ENCODE measurements at places on chromosomes 6 and 20. TPM values are rescaled to one million over a fixed set of nuclear protein-coding genes. Genes with fewer than 3 reads are reported as not detected.

GRCh38 chr6:37501632-37502491, 2.2 kb upstream of the CCDC167 start:
- no peaks in the 10 kb centered on the region for H3K27me3 ChIP-seq
- H3K27ac ChIP-seq = no peak overlapping the region
- H3K4me3 ChIP-seq = no peak overlapping the region
- DNase-seq = no peak
- H3K36me3 ChIP-seq = no peaks in the 10 kb centered on the region

- H3K4me3 ChIP-seq = no peak overlapping the region
- no peaks in the 10 kb centered on the region for H3K27me3 ChIP-seq
- no peak overlapping the region for H3K27ac ChIP-seq
- no peak for DNase-seq
- no peaks in the 10 kb centered on the region for H3K36me3 ChIP-seq
- no peaks in the 10 kb centered on the region for H3K4me1 ChIP-seq
Measured at GRCh38 chr20:36128463-36129159, 25.9 kb upstream of the EPB41L1 start.

DNA sequence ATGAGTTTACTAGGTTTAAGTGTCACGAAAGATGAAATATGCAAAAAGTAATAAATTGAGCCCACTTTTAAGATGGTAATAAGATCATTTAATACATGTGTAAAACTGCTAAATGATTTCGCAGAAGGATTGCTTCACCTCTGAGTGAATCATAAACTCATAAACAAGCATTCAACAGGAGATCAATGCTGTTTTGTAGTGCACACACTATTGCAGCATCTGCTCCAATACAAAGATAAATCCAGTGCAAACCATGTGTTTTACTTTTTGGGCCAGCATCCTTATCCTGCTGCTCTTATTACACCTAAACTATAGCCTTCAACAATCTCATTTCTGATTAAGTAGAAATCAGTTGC, 400.1 kb downstream of the NKAIN2 start:
- no peaks in the 10 kb centered on the region for H3K27me3 ChIP-seq
- H3K4me3 ChIP-seq = no peak overlapping the region
- no peaks in the 10 kb centered on the region for H3K36me3 ChIP-seq
- DNase-seq = no peak
- H3K4me1 ChIP-seq = no peaks in the 10 kb centered on the region
- no peak overlapping the region for H3K27ac ChIP-seq

DNA sequence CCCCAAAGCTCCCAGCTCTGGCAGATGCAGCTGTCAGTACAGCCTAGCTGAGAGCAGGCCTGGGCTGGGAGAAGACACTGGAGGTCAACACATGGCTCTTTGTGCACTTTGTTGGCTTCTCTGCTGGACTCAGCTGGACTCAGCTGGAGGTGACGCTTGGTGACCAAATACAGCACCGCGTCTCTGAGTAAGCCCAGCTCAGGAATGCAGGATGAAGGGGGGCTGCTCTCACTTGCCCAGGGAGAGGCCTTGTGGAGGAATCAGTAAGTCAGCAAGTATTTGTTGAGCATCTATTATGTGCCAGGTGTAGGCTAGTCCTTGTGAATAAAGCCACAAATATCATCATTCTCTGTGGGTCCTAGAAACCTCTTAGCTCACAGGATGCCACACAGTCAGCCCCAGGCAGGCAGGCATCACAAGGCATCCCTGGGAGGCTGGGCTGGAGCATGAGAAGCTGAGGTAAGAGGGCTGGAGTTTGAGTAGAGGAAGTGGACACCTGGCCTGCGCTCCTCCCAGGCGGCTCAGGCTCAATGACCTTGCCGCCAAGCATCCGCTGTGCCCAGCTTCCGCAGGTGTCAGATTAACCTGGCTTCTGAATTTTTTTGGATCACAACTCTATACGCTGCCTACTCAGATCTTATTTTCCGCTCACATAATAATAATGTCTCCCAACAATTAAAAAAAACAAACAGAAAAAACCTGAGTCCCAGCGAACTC, 95.4 kb downstream of the TMEM170B start:
- no peaks in the 10 kb centered on the region for H3K4me1 ChIP-seq
- no peak for DNase-seq
- H3K36me3 ChIP-seq = no peaks in the 10 kb centered on the region
- H3K27ac ChIP-seq = no peak overlapping the region
- H3K27me3 ChIP-seq = no peaks in the 10 kb centered on the region
- H3K4me3 ChIP-seq = no peak overlapping the region

DNA sequence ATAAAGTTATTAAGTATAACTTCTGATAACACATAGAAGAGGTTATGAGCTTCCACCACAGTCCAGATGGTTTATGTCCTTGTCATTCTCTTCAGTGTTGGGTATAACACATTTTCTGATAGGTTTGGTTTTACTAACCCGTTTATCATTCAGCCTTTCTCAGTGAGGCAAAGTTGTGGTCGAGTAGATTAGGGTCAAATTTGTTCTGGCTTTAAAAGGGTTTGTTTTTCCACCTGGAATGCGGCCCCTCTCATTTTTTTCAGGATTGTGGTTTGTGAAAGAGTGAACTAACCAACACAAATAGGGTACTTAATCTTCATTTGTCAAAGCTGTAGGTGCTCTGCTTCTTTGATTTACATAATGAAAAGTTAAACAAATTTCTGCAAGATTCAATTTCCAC, 204.2 kb upstream of the ASCC3 start:
- H3K36me3 ChIP-seq = no peaks in the 10 kb centered on the region
- H3K4me3 ChIP-seq = no peak overlapping the region
- DNase-seq = peak; percentile 30
- H3K27ac ChIP-seq = peak overlapping the region; percentile 24
- peaks cover 46% of the 10 kb centered on the region for H3K4me1 ChIP-seq
- H3K27me3 ChIP-seq = no peaks in the 10 kb centered on the region

DNA sequence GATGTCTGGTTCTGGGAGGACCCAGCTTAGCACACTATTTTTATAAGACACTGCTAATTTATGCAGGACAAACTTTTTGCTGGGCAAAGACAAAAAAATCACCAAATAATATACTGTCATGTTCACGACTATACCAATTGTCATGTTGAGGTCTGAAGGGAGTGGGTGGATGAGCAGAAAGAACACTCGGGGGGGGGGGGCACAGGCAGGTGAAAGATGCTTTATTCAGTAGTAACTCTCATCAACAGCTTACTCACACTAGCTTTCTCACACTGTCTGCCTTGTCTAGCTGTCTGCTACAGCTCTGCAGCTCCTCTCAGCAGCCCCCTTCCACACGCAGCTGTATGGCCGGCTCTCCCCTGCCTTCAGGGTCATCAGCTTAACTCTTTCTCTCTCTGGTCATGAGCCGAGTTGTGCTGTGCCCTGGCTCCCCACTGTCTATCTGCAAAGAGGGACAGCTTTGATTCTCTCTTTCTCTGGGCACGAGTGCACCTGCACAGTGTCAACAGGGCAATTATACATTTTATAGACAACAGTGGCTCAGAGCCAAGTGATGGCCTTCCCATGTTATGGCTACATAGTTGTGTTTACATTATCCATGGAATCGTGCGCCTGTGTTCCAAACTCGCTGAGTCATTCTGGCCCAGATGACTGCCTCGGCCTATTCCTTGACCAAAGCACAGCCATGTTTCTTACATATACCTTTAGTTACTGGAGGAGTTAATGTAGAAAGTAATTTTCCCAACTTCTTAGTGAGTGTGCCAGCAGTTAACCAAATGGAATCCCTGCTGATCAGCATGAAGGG, 187.7 kb upstream of the PRSS16 start:
- H3K4me1 ChIP-seq = no peaks in the 10 kb centered on the region
- H3K36me3 ChIP-seq = no peaks in the 10 kb centered on the region
- H3K27me3 ChIP-seq = no peaks in the 10 kb centered on the region

DNA sequence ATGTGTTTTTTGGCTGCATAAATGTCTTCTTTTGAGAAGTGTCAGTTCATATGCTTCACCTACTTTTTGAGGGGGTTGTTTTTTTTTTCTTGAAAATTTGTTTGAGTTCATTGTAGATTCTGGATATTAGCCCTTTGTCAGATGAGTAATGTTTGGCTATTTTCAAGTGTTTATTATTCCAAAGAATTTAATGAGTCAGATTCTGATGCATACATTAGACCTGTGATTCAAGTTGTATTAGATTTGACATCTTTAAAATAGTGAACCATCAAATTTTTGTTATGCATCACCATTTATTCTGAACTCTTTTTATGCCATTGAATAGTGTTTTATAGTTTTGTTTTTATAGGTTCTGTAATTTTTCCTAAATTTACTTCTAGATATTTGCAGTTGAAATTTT, 319.3 kb downstream of the PKHD1 start:
- no peak overlapping the region for H3K4me3 ChIP-seq
- H3K27me3 ChIP-seq = no peaks in the 10 kb centered on the region
- no peaks in the 10 kb centered on the region for H3K36me3 ChIP-seq
- H3K4me1 ChIP-seq = no peaks in the 10 kb centered on the region
- no peak overlapping the region for H3K27ac ChIP-seq
- no peak for DNase-seq

PLAGL1 gene
- 0.90 TPM for total RNA-seq

SOBP gene
- 3.1 TPM for total RNA-seq

OR2B6 gene
- total RNA-seq = not detected

TCP11 gene
- 0.62 TPM for total RNA-seq

Data from GM23338 (cell line).